ENCODE measurements at places on chromosomes 3 and 15. TPM values are rescaled to one million over a fixed set of nuclear protein-coding genes. Genes with fewer than 3 reads are reported as not detected.
A peak's percentile ranks its signal among the peaks of the same experiment; 100 is the strongest.

- no peaks in the 10 kb centered on the region for H3K36me3 ChIP-seq
- no peaks in the 10 kb centered on the region for H3K27me3 ChIP-seq
- H3K27ac ChIP-seq: no peak overlapping the region
- DNase-seq: no peak
Measured at GRCh38 chr3:60630953-60631352, 620.3 kb downstream of the FHIT start.

DNA sequence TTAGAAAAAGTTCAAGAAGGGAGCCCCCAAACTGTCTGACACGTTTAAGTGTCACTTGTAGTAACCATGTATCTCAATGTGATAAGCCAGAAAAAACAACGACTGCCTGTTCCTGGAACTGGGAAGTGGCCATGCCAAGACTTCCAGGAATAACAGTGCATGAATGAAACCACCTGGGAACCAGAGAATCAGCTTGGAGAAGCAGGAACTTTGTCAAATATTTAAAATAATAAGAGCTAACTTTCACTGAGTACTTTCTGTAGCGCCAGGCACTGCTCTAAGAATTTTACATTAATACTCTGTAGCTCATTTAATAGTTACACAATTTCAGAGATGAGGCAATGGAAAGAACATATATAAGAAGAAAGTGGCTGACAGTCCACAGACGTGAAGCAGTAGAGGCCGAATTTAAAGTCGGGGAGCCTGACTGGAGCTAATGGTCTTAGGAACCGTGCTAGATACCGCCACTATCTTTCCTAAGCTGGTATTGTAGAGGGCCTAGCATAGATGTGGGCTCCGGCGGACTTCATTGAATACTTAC, 876 bp downstream of the PLSCR1 start:
- no peaks in the 10 kb centered on the region for H3K4me1 ChIP-seq
- peak overlapping the region; percentile 98 for H3K27ac ChIP-seq
- no peaks in the 10 kb centered on the region for H3K36me3 ChIP-seq
- H3K4me3 ChIP-seq: peak overlapping the region; percentile 66
- H3K27me3 ChIP-seq: no peaks in the 10 kb centered on the region

- H3K27me3 ChIP-seq: no peaks in the 10 kb centered on the region
- H3K4me3 ChIP-seq: no peak overlapping the region
- DNase-seq: no peak
- H3K36me3 ChIP-seq: no peaks in the 10 kb centered on the region
- no peaks in the 10 kb centered on the region for H3K4me1 ChIP-seq
Measured at GRCh38 chr3:66133050-66133757, 87.6 kb upstream of the SLC25A26 start.

Gene HESX1
- 0.42 TPM for total RNA-seq

GRCh38 chr3:189446959-189447560, 184.1 kb upstream of the TP63 start:
- no peak overlapping the region for H3K27ac ChIP-seq
- no peak overlapping the region for H3K4me3 ChIP-seq
- no peak for DNase-seq
- no peaks in the 10 kb centered on the region for H3K36me3 ChIP-seq
- H3K27me3 ChIP-seq: no peaks in the 10 kb centered on the region

- peak overlapping the region; percentile 9 for H3K27ac ChIP-seq
- H3K4me3 ChIP-seq: no peak overlapping the region
- H3K4me1 ChIP-seq: peaks cover 10% of the 10 kb centered on the region
- H3K27me3 ChIP-seq: no peaks in the 10 kb centered on the region
- peak; percentile 14 for DNase-seq
Measured at GRCh38 chr3:42037318-42037945, 53.7 kb upstream of the TRAK1 start.

- no peak overlapping the region for H3K27ac ChIP-seq
- DNase-seq: no peak
- no peaks in the 10 kb centered on the region for H3K27me3 ChIP-seq
- H3K4me1 ChIP-seq: no peaks in the 10 kb centered on the region
Measured at GRCh38 chr3:192090586-192090985, 629.6 kb downstream of the PYDC2 start.

DNA sequence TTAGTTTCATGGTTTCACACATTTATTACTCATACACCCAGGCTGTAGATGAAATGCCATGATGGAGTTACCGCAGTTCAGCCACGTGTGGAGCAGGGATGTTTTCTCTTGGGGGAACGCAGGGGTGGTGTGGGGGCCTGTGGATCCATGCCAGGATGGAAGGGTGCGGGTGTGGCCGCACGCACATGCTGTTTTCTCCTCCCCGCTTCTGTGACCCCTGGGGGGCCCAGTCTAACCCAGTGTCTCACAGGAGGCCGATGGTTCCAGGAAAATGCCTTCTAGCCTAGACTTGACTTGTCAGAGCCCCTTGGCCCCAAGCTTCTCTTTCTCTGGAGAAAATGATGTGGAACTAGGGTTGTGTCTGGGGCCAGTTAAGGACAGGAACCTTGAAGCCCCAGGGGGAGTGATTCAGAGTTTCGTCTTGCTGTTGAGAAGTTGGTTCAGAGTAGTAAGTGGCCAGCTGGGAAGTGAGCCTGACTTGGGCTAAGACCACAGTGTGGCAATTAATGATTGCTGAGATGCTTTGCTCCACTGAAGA, 240.4 kb upstream of the BHLHE40 start:
- no peak overlapping the region for H3K4me3 ChIP-seq
- H3K4me1 ChIP-seq: peaks cover 8% of the 10 kb centered on the region
- H3K27ac ChIP-seq: no peak overlapping the region
- H3K27me3 ChIP-seq: no peaks in the 10 kb centered on the region
